ENCODE measurements at places on chromosomes 12 and 14. TPM values are rescaled to one million over a fixed set of nuclear protein-coding genes. Genes with fewer than 3 reads are reported as not detected.

GRCh38 chr12:109695961-109696461, 17.6 kb upstream of the FAM222A start:
- no peak for DNase-seq

GRCh38 chr14:89881839-89882238, 72.7 kb downstream of the EFCAB11 start:
- no peak for DNase-seq

DNA sequence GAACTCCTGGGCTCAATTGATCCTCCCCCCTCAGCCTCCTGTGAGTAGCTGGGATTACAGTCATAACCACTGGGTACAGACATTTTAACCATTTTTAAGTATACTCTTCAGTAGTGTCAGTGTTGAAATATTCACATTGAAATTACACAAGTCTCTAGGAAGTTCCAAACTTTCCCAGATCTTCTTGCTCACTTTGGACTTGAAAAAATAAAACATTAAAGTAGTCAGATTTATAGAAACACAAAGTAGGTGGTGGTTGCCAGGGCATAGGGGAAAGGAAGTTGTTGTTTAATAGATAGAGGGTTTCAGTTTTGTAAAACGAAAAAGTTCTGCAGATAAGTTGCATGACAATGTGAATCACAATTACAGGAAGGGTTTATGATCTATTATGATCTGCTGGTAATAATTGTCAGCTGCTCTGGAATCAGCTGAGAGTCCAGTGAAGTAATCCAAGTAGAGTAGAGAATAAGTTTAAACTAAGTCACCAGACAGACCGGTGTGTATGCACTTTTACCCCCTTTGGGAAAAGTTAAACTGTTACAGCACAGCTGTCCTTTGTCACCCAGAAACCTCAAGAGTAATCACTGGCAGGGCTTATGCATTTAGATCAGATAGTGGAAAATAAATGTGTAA, 27.4 kb downstream of the PCNX1 start:
- no peak for DNase-seq

DNA sequence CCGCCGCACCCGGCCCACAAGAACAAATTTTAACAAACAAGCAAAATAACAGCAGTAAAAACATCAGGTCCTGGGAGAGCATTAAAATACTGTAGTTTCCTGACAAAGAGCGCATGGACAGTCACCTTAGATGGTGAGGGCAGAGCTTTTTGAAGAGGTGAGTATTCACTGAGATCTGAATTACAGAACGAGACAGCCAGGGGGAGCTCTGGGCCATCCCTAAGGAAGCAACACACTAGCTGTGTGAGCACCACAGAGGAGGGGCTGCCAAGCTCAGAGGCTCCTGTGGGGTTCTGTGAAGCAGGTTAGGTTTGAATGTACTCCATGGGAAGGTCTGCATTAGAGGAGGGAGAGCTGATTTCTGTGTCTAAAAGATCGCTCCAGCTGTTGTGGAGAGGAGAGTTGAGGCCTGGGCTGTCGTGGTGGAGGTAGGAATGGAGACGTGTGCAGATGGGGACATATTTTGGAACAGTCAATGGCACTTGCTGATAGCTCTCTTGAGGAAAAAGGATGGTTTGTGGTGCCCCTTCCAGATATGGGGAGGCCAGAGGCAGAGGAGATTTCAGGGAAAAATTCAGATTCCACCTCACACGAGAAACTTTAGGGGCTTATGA, 72.9 kb downstream of the TRAFD1 start:
- no peak for DNase-seq

MGAT4C gene
- 1.4 TPM for total RNA-seq

GRCh38 chr12:23556661-23557060, 392.8 kb downstream of the SOX5 start:
- DNase-seq = no peak

DNA sequence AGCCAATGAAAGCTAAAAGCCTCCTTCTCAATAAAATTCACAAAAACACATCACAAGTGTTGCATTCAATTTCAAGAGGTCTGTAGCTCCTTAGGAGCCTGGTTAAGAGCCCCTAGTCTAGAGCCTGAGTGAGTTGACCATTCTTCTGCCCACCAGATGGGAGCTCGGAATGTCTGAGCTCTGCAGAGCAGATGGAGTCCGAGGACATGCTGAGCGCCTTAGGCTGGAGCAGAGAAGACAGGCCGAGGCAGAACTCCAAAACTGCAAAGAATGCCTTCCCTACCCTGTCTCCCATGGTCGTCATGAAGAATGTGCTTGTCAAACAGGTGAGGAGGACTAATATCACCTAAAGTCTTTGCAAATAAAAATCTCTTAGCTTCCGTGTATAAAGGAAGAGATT, 11.6 kb downstream of the CIPC start:
- no peak for DNase-seq

- no peak for DNase-seq
Measured at GRCh38 chr12:50734409-50735263, 29.3 kb upstream of the ATF1 start.

DNA sequence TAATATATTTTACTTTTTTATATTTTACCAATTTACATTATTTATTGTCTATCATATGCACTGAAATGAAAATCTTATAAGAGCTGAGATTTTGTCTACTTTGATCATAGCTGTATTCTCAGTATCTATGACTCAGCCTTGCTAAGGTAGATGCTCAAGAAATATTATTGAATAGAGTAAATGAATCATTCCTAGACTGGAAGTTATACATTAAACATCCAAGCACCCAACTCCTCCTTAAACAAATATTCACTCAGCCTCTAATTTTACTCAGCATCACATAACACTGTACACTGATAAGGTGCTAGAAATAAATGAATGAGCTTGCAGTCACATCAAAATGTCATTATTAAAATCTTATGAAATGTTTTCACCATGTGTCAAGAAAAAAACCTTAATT, 1424.9 kb downstream of the LRFN5 start:
- DNase-seq = no peak

DNA sequence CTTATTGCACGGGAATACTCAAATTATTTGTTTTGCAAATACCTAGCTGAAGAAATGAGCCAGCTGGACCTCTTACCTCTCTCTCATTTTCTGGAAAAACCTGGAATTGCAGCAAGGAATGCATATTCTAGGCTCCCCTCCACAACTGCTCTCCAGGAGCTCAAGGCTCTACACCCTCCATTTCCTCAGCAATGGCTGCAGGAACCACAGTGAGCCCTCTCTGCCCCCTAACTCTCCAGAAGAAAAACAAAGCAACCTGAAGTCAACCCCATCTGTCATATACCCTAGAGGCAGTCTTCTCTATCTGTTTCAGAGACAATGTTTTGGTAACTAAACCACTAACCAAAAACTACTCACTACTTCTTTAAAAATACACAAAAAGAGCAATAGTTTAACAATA, 221.6 kb downstream of the SLC25A21 start:
- no peak for DNase-seq

DNA sequence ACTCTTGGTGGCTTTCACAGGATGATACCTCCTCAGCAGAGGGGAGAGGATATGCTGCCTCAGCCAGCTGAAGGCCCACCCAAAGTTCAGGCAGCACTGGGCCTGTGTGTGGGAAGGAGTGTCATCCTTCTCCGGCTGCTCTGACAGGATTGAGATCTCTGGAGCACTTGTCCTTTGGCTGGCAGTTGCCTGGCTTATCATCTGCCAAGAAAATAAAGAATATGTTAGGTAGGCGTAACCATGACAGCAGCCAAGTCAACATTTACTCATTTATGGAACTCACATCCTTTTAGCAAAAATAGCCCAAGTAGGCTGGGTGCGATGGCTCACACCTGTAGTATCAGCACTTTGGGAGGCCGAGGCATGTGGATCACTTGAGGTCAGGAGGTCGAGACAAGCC, 68.5 kb downstream of the PPFIBP1 start:
- DNase-seq = no peak

- DNase-seq = no peak
Measured at GRCh38 chr12:87870061-87870460, 159.1 kb downstream of the C12orf50 start.

TAS2R46 gene
- total RNA-seq = 3.8 TPM

KRT7 gene
- total RNA-seq = 85.5 TPM

GRCh38 chr12:132514838-132515237, 24.9 kb downstream of the FBRSL1 start:
- DNase-seq = no peak

CRY1 gene
- 26.5 TPM for total RNA-seq

KLHL42 gene
- 39.8 TPM for total RNA-seq

DNA sequence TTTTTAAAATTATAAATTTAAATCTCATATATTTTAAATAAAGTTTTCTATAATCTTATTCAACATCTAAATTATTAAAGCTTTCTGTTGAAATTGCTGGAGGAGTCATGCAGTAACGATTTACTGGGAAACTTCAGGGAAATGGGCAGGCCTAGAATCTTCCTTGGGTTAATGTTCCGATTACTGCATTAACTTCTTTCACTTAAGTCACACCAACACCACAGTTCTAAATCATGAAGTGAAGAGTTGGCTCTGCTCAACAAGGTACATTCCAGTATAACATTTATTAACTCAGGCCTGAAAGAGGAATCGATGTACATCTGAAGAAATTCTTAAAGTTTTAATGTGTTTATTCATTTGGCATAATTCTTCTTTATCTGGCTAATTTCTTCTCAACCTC, 244.3 kb downstream of the CCER1 start:
- DNase-seq = no peak

DNA sequence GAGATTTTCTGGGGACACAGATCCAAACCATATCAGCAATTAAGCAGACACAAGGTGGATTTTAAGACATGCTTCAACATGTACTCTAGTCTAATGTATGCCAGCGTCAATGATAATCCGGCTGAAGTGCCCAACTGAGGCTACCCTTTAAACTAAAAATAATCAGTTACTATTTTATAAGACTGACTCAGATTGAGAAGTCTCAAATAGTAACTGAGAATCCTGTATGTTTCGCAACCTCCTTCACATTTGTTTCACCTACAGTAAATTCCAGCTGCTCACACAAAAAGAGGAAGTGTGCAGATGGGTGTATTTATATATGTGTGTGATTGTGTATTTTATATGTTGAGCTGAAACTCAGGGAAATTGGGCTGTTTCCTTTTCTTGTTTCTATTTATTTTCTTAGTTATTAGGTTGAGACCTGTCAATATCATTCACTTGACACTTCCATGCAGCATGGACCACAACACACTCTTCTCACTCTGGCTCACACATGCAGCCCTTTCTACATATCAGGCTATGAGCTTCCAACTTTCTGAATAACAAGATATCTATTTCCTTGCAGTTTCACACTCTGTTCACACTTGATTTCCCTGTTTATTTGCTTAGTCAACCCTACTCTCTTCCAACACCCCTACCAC, 1224.9 kb upstream of the TMEM132C start:
- DNase-seq = no peak

- DNase-seq = no peak
Measured at GRCh38 chr14:68797121-68797670, 4.3 kb upstream of the ZFP36L1 start.

DNA sequence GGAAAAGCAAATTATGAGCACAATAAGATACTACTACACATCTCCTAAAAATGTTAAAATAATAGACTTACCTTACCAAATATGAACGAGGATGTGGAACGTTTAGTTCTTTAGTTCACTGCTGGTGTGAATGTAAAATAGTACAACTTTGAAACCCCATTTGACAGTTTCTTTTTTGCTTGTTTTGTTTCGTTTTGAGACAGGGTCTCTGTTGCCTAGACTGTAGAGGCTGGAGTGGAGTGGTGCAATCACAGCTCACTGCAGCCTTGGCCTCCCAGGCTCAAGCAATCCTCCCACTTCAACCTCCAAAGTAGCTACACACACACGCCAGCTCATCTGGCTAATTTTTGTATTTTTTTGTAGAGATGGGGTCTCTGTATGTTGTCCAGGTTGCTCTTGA, 136.4 kb upstream of the FAR2 start:
- no peak for DNase-seq

DNA sequence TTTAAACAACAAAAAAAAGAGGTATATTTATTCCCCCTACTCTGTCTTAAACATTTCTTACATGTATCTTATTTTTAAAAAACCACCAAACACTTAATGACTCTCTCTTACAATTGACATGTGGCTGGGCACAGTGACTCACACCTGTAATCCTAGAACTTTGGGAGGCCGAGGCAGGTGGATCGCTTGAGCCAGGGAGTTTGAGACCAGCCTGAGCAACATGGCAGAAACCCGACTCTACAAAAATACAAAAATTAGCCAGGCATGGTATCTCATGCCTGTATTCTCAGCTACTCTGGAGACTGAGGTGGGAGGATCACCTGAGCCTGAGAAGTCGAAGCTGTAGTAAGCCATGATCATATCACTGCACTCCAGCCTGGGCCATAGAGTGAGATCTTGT, 16.0 kb downstream of the SLC41A2 start:
- no peak for DNase-seq

MYH6 gene
- total RNA-seq = not detected

GRCh38 chr12:16726879-16727278, 120.9 kb upstream of the LMO3 start:
- DNase-seq = no peak

P2RX2 gene
- 8.6 TPM for total RNA-seq

EEF1AKMT3 gene
- 10.5 TPM for total RNA-seq

INSM2 gene
- total RNA-seq = not detected

- no peak for DNase-seq
Measured at GRCh38 chr12:88706286-88706685, 126.0 kb upstream of the KITLG start.

GALNT16 gene
- total RNA-seq = 6.4 TPM

- no peak for DNase-seq
Measured at GRCh38 chr12:44873898-44874297, 2.2 kb downstream of the NELL2 start.

ADCY4 gene
- total RNA-seq = 3.4 TPM

DNA sequence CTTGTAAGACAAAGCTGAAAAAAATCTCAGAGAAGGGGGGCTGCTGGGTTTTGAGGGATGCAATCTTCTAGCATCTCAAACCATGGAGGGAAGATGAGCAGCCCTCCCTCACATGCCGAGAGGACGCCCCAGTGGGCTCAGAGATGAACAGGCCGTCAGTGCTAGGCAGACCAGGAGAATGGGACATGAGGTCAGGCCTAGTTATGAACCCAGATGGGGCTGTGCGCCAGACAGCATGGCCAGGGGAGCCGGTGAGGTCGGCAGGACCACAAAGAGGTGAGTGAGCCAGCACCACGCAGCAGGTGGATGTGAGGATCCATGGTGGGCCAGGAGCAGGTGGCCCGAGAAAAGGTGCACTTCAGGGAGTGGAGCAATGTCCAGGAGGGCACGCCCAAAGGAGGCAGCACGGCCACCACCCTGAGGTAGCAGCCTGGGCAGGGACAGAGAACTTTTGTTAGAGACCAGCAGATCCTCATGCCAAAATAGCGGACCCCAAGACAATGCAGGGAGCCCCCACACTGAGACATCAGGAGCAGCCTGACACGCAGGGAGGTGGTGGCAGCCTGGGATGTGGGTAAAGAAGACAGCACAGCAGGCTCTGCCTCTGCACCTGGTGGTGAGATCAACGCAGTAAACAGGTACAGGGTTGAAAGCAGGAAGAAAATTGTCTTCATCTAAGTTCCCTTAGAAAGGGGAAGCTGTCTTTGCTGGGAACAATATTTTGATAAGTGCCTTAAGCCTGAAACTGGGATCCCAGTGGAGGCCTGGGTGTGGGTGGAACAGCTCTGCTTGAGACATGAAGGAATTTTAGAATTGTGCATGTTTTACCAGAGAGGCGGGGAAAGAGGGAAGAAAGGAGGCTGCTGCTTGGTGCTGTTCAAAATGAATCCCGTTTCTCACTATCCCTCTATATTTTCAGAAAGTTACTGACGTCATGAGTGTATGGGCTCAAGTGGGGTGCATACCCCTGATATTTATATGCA, 17.8 kb upstream of the MCRS1 start:
- no peak for DNase-seq

ARL6IP4 gene
- total RNA-seq = 133 TPM
